Right lung (tissue), 10 donors: ENCODE measurements at places on chromosomes 2 and 18.

GRCh38 chr2:68483011-68483410, 15.6 kb downstream of the APLF start:
- no peak for DNase-seq

DNA sequence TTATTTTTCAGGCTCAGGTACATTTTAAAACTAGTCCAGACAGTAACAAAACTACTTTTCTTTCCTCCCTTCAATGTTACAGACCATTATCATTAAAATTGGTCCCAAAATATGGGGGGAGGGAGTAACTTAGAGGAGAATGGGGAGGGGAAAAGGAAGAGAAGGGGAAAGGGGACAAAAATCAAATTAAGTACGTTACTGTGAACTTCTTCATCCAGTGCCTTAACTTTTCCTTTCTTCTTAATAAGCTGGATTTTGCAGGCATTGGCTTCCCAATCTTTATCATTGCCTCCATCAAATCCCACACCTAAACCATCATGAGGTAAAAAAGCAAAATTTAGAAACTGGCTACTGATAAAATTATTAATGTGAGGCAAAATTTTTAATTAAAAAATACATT, 17.2 kb downstream of the GFPT1 start:
- DNase-seq: no peak

DNA sequence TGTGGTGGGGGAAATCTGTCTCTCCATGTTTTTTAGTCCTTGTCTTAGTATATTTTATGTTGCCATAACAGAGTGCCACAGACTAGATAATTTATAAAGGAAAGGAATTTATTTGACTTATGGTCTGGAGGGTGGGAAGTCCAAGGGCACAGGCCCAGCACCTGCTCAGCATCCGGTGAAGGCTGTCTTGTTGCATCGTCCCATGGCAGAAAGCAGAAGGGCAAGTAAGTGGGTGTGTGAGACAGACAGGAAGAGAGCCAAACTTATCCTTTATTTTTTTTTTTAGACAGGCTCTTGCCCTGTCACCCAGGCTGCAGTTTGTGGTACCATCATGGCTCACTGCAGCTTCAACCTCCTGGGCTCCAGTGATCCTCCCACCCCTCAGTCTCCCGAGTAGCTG, 98.1 kb downstream of the HS1BP3 start:
- DNase-seq: no peak

GRCh38 chr2:240618776-240619175, 6.5 kb upstream of the GPR35 start:
- no peak for DNase-seq

DNA sequence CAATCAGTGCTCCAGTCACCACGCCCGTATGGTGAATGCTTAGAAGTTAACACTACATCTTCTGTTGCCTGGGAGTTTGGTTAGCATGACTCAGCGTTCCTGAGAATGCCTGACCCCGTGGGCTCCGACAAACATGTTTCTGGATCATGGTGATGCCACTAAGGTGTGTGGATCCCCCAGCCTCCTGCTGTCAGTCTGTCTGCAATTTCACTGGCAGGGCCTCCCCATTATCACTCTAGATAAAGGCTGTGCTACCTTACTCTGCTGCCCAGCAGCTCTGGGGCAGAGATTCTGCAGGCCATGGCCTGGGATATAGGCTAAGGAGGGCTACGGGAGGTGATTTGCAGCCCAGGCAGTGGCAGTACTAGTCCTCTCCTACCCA, 66.0 kb downstream of the STPG4 start:
- DNase-seq: no peak
